ENCODE measurements at places on chromosomes 7 and 10.

- no peak for DNase-seq
Measured at GRCh38 chr10:19328582-19328981, 280.0 kb downstream of the MALRD1 start.

GRCh38 chr7:81926154-81926553 lies 156.3 kb upstream of the HGF start:
- no peak for DNase-seq

GRCh38 chr7:34655384-34655783 lies 2.6 kb upstream of the NPSR1 start:
- no peak for DNase-seq

- DNase-seq = no peak
Measured at GRCh38 chr7:50446542-50446960, 3.6 kb downstream of the FIGNL1 start.

- DNase-seq = no peak
Measured at GRCh38 chr10:60955957-60956425, 12.0 kb upstream of the RHOBTB1 start.

GRCh38 chr7:34158368-34159153 lies 253.2 kb downstream of the BMPER start:
- no peak for DNase-seq

DNA sequence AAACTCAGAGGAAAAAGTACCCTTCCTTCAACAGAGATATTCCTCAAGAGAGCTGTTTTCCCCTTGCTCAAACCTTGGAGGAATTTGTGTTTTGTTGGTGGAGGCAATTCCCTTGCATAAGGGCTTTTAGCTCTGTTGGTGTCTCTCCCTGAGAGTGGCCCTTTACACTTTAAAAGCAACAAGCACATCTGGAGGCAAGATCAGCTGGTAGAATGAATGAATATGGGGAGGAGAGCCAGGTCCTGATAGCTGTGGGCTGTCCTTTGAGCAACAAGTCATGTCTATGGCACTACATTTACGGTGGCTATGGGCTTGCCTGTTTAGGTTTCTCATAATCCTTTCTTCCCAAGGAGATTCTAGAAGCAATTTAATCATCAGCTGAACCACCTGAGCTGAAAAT lies 384.0 kb downstream of the SORCS3 start:
- no peak for DNase-seq

GRCh38 chr7:39663263-39663662 lies 39.9 kb downstream of the RALA start:
- no peak for DNase-seq

GRCh38 chr10:28783087-28783486 lies 105.8 kb downstream of the BAMBI start:
- DNase-seq = no peak

DNA sequence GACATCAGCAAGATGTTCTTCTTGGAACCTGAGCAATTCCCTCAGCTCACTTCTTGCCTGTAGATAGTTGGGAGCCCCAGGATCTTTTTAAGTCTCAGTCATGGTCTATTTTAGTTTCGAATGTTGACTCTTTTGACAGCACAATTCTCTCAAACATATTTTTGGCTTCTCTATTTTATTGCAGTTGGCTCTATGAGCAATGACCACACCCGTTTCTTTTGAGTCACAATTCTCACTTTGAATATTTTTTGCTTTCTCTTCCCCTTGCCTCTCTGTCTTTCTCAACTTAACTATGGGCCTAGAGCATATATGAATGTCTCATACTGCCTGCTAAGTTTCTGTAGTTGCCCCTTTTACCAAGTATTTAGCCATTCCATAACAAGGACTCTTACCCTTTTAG lies 222.8 kb downstream of the PTN start:
- DNase-seq = no peak

- DNase-seq = no peak
Measured at GRCh38 chr7:3065724-3066143, 22.1 kb upstream of the CARD11 start.

DNA sequence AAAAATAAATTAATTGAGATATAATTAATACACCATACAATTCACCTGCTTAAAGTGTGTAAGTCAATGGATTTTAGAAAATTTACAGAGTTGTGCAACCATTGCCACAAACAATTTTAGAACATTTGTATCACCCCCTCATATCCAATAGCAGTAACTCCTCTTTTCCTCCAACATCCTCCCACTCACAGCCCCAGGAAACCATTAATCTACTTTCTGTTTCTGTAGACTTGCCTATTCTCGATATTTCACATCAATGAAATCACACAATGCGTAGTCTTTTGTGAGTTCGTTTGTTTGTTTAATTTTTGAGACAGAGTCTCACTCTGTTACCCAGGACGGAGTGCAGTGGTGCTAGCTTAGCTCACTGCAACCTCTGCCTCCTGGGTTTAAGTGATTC lies 13.7 kb upstream of the HERC4 start:
- no peak for DNase-seq

GRCh38 chr7:123846217-123846891 lies 1.4 kb downstream of the HYAL4 start:
- DNase-seq = no peak

DNA sequence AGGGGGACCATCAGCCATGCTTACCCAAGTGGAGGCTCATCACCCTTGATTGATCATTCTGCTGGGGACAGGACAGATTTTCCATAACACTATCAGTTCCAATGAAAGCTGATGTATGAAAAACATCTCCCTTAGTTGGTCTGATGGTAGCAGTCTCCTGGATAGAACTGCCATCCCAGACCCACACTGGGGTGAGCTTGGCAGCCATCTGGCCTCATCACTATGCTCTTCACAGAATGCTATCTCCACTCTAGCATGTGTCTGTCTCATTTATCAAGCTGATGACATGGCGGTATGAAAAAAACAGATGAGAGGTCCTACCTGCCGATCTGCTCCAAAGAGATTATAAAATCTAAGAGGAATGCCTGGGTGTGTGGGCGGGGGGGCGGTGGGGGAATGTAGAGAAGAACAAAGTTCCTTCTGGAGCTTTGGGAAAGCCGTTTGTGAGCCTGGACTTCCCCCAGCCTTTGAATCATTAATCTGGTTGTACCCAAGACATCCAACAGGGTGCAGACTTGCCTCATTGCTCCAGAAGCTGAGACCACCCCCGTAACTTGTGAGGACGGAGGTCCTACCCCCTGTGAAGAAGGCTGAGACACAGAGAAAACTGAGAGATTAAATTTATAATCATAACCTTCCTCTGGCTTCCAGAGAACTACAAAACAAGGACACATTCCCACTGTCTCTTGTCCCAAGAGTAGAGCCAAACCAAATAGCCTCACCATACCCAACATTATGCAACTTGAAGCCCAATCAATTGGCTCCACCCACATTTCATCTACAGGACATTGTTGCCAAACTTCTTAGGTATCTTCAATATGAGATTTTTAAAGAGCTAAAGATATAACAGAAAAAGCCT lies 340.8 kb downstream of the KCNMA1 start:
- DNase-seq = no peak

- no peak for DNase-seq
Measured at GRCh38 chr10:86900955-86901354, 56.5 kb downstream of the MMRN2 start.

- DNase-seq = no peak
Measured at GRCh38 chr7:114100810-114101209, 182.0 kb upstream of the PPP1R3A start.

DNA sequence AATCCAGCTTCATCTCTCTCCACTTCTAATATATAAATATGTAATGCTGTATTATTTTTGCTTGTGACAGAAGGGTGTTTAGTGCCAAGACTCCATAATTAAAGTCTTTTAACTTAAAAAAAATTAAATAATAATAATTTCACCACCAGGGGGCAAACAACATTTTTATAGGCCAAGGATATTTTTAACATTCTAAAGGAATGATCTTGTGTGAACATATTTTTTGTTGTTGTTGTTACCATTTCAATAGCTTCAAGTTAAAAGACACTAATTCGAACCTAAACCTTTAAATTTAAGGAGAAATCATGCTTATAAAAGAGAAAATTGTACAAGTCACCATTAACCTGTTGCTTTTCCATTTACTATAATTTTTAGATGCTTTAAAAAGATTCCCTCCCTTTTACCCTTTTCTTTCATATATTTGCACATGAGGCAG lies 7.5 kb upstream of the DNAJC1 start:
- DNase-seq = no peak

GRCh38 chr7:11332865-11333228 lies 359.2 kb downstream of the PHF14 start:
- no peak for DNase-seq

- no peak for DNase-seq
Measured at GRCh38 chr7:51280156-51280555, 36.5 kb downstream of the COBL start.

GRCh38 chr10:17033529-17034260 lies 95.9 kb downstream of the CUBN start:
- no peak for DNase-seq

- no peak for DNase-seq
Measured at GRCh38 chr7:149140831-149141230, 6.4 kb upstream of the ZNF398 start.

GRCh38 chr10:84265418-84265817 lies 20.6 kb downstream of the RGR start:
- DNase-seq = no peak

GRCh38 chr10:58574058-58574457 lies 61.4 kb downstream of the BICC1 start:
- no peak for DNase-seq

DNA sequence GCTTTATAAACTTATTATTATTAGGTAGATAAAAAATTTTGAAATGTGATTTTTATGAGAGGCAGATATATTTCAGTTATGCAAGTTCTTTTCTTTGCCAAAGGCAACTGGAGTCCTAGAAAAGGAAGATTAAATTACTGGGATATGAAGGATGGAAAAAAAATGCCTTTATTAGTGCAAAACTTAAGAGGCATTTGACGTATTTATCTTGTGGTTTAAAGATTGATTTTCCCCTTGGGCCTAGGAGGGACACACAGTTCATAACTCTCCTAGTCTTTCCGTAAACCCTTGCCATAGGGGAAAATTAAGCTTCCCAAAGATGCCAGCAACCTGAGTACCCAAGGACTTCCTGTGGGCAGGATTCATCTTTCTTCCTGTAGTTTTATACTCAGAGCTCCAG lies 3.1 kb upstream of the STEAP4 start:
- DNase-seq = no peak

DNA sequence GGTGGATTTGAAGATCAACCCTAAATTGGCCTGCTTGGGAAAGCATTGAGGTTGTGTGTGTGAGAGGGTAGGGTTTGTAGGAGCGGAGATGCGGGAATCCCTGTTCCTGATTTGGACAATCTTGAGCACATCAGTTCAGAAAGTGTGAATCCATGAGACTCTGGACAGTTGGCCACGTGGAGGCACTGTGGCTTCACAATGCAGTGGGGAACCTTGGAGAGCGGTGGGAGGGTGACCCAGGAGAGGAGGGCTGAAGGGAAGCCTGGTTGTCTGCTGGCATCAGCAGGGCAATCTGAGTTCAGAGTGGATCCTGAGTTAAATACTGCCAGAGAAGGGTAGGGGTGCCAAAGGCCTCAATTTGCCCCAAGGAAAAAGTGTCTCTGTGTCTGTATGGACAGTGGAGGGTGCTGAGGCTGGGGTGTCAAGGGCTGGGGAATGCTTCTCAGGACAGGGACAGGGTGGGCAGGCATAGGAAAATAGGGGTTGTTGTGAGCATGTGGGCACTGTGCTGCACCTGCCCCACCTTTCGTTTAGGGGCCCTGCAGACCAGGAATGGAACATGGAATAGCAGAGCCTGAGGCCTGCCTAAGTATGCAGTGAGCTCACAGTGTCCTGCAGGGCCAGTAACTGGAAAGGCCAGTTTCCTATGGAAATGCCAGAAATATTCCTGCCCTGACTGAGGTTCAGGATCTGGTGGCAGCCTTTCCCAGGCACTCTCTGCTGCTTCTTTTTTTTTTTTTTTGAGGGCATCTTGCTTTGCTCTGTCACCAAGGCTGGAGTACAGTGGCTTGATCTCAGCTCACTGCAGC lies 162.9 kb upstream of the PRSS58 start:
- DNase-seq = no peak

- no peak for DNase-seq
Measured at GRCh38 chr7:150378115-150378852, 846 bp upstream of the ZNF775 start.

DNA sequence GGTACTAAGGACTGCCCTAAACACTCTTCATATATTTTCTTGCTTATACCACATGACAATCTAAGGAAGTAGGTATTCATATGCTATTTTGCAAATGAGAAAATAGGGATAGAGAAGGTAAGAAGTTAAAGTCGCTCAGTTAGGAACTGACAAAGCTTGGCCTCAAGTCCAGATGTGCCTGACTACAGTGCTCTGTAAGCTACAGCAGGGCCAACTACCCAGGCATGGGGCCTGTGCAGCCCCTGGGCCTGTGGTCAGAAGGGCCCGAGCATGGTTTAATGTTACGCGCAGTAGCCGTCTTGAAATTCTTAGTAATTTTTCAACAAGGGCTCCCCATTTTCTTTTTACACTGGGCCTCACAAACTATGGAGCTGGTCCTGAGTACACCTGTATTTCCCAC lies 146.2 kb downstream of the GLI3 start:
- no peak for DNase-seq

DNA sequence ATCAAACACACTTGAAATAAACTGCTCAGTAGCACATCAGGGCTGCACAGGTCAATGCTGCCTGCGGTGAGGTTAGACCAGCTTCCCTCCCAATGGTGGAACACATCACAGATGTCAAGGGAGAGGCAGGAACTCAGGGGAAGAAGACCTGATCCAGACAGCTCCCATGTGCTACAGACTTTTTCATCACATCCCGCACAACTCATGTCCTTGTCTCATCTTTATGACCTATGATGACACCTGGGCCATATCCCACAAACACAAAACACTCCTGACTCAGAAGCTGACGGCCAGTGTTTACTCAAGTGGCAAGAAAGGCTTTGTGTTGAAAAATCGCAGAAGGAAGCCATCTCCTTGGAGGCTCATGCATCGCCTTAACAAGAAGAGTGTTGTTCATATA lies 91.6 kb downstream of the HTR5A start:
- DNase-seq = no peak

- no peak for DNase-seq
Measured at GRCh38 chr7:157719008-157719682, 382.3 kb downstream of the DNAJB6 start.

GRCh38 chr10:112365451-112365850 lies 8.5 kb upstream of the ACSL5 start:
- no peak for DNase-seq

- no peak for DNase-seq
Measured at GRCh38 chr10:130807096-130807495, 504.4 kb downstream of the TCERG1L start.

DNA sequence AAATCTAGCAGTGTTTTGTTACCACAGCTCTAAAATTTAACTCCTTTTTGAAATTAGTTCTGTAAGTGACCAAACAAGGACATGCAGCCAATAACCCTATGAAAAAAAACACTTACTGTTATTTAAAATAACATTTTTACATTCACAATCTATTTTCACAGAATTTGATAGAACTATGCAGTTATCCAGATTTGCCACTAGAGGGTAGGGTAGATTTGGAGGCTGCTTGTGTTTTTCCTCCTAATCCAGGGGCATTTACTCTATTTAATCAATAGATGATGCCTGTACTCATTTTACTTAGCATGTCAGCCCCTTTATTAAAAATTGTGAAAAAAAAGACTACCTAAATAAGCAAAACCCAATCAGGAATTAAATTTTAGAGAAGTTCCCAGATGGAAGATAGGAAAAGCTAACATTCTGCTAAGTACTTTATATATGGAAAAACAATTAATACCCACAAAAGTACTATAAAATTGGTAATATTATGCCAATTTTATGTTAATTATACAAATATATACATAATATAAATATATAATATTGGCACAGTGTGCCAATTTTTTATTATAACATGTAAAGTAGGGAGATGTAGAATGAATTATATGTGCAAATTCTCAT lies 18.1 kb upstream of the LIPK start:
- DNase-seq = no peak
